ENCODE measurements at places on chromosomes 3 and 15. TPM values are rescaled to one million over a fixed set of nuclear protein-coding genes. Genes with fewer than 3 reads are reported as not detected.

The TRIM42 gene
- not detected for total RNA-seq

The CD96 gene
- total RNA-seq, result 0.13 TPM

The CD86 gene
- total RNA-seq, result not detected

The CCR3 gene
- total RNA-seq, result not detected

The CFAP161 gene
- not detected for total RNA-seq

The DPPA2 gene
- total RNA-seq, result not detected

The EHHADH gene
- 4.1 TPM for total RNA-seq

The TICRR gene
- 6.3 TPM for total RNA-seq

The PAQR5 gene
- 1.9 TPM for total RNA-seq

The PATL2 gene
- not detected for total RNA-seq

The TPRG1 gene
- 0.13 TPM for total RNA-seq

The CNTN4 gene
- total RNA-seq, result 2.3 TPM

The PSTPIP1 gene
- 1.4 TPM for total RNA-seq

The MST1R gene
- 3.1 TPM for total RNA-seq

The ATG3 gene
- total RNA-seq, result 47.7 TPM

The P2RY13 gene
- not detected for total RNA-seq

The PARP15 gene
- under 0.01 TPM for total RNA-seq

The RASA2 gene
- 7.9 TPM for total RNA-seq

The KY gene
- 0.16 TPM for total RNA-seq
